ENCODE measurements at places on chromosomes 2 and 18.

DNA sequence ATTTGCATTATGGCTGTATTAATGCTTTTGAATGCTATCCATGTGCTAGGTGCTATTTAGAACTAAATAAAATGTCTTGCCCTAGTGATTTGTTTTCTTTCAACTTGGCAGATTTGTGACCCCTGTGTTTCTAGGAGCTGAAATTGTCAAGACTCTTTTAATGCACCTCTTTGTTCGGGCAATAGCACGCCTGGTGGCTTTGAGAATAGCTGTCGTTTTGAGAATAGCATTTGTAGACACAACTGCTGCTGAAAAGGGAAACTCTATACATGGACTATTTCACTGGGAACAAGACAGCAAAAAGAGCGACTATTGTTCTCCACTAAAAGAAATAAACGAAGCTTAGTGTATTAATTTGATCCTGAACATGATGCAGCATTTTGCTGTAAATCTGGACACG lies 352.1 kb upstream of the ZNF521 start:
- no peak for DNase-seq

GRCh38 chr2:43218702-43219382 lies 7.6 kb downstream of the ZFP36L2 start:
- DNase-seq, result peak; percentile 68

GRCh38 chr2:64517511-64517884 lies 6.6 kb upstream of the AFTPH start:
- no peak for DNase-seq

DNA sequence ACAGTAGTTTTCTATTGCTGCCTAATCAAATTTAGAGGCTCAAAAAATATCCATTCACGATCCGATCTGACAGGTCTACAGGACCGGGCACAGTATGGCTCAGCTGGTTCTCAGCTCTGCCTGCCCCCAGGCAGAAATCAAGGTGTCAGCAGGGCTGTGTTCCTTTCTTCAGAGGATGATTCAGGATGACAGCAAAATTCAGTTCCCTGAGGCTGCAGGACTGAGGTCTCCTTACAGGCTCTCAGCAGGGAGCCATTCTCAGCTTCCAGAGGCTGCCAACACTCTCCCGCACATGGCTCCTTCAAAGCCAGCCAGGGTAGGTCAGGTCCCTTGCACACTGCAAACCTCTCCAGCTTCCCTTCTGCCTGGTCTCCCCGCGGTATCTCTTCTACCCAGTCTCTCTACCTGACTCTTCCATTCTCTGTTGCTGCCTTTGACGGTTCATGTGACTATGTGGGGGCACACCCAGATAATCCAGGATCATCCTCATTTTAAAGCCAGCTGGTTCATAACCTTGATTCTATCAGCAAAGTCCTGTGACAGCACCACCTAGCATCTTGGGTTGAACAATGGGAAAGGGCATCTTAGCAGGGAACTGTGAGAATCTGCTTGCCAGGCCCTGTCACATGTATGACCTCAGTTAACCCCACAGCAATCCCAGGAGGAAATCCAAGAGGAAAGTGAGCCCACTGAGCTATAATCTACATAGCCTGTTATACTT lies 50.4 kb downstream of the UXS1 start:
- DNase-seq, result no peak

- no peak for DNase-seq
These were observed 166.2 kb downstream of the SH3RF3 start for GRCh38 chr2:109295070-109295780.

DNA sequence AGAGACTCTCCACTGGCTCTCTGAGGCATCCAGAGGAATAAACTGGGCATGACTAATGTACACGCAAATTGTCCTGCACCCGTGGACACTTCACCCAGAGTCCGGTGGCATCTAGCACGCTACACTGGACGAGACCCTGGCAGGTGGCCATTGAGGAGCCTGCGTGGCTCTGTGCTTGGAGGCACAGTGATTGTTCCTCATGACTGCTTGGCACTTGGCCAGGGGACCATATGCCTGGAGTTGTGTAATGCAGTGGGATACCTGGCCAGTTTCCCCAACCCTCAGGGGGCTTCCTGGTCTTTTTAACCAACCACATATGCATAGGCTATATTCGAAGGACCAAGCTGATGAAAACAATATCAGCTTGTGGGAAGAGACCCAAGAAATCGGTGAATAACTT lies 66.6 kb downstream of the MTCL1 start:
- no peak for DNase-seq

- no peak for DNase-seq
These were observed 96.4 kb upstream of the FOSL2 start for GRCh38 chr2:28296243-28296642.

DNA sequence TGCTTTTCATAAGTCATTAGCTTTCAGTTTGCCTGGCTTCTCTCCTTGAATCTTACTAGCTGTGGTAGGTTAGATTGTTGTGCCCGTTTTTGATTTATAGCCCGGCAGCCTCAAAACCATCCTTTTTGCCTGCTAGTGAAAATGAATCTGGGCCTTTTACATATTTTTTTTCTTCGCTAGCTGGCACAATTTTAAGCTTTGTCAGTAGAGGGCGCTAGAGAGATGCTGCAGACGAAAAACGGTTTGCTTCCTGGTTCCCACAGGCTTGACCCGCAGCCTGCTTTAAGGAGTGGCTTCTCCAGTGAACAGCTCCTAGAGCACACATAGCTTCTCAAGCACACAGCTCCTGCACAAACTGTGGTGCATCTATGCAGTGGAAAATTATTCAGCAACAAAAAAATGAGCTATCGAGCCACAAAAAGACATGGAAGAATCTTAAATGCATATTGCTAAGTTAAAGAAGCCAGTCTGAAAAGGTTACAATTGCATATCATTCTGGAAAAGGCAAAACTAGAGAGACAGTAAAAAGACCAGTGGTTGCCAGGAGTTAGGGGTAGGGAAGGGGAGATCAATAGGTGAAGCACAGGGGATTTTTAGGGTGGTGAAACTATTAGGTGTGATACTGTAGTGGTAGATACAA lies 47.9 kb downstream of the E2F6 start:
- DNase-seq, result no peak

DNA sequence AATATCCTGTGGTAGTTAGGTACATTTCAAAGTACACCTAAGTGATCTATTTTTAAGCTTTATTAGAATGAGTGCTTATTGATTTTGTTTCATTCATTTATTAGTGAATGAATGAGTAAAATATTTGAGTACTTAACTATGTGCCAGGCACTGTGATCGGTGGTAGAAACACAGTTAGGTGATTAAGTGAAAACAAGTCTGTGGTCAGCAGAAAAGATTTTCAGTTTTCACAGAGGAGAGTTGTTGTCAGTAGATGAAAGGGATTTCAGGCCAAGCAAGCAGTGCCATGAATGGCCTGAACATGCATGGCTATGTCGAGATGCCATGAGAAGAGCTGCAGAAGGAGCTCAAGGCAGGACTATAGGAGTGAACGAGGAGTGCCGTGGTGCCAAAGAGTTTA lies 85.9 kb downstream of the SPTBN1 start:
- DNase-seq, result no peak

- no peak for DNase-seq
These were observed 2.8 kb upstream of the PEX13 start for GRCh38 chr2:61014763-61015162.

GRCh38 chr2:65710356-65710755 lies 278.0 kb upstream of the SPRED2 start:
- DNase-seq, result no peak

DNA sequence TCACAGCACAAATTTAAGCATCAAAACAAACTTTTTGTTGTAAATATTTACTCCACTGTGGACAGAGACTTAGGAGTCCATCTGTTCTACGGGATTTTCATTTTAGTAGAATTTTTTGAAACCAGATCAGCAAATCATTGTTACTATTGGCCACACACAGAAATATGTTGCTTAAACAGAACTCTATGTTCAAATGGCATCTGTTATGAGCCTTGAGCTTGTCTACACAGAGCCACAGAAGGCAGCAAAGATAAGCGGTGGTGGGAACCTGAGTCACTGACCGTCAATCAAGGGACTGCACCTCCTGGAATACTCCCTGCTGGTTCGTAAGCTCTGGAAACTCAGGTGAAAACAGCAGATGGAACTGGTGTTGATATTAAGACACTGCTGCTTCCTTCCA lies 156.8 kb downstream of the TMEM200C start:
- DNase-seq, result no peak

GRCh38 chr2:5720426-5720825 lies 28.2 kb downstream of the SOX11 start:
- DNase-seq, result no peak

DNA sequence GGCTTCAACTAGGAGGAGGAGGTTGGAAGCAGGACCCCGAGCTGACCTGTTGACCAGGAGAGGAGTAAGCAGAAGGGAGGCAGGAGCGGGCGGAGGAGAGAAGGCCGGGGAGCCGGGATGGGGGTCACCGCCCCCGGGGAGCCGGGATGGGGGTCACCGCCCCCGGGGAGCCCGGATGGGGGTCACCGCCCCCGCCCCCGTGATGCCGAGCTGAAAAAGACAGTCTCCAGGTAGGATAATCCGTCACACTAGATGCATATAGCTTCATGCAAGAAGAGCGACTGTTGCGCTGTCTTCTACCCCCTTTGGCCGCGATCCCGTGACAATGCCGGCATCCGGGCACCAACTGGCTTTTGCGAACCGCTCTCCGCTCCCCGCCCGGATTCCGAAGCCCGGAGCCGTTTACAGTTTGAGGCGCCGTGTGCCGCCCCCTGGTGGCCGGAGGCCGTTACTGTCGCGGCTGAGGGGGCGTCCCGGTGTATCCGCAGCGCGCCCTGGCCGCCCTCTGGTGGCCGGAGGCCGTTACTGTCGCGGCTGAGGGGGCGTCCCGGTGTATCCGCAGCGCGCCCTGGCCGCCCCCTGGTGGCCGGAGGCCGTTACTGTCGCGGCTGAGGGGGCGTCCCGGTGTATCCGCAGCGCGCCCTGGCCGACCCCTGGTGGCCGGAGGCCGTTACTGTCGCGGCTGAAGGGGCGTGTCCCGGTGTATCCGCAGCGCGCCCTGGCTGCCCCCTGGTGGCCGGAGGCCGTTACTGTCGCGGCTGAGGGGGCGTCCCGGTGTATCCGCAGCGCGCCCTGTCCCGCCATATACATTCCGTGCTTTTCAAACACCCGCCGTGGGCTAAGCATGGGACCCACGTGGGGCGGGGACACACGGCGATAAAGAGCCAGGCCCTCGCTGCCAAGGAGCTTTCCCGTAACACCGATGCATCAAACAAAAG lies 89.6 kb downstream of the ACTR3 start:
- DNase-seq, result no peak

DNA sequence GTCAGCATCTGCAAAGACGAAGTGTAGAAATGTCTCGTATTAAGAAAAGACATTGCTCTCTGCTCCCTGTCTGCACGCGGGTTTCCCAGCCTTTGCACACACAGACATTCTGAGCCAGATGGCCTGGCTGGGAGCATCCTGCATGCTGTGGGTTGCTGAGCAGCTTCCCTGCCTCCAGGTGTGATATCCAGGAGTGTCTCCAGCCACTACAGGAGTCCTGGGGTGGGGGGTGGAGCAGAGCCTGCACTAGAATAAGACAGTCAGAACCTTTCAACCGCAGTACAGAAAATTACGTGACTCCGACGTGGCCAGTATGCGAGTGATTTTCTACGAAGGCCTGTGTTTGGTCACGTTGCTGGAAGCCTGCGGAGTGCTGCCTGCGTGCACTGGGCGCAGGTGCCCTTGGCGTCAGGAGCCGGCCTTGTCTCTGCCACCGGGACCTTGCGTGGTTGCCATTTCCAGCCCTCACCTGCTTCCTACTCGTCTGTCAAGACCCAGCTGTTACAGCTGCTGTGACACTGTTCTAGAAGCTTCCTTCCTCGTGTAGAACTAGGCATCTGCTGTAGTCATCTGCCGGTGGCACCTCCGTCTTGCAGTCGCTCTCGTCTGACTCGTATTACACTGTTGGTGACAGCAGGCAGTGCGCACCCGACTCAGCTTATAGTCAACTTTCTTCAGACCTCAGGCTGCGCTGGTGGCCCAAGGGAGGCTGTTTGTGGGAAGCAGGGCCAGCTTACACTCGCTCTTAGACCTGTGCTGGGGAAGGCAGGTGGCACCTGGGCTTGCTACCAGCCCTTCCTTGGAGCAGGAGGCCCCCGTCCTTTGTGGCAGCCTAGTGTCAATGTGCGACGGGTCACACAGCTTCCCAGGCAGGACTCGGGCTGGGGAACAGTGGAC lies 11.2 kb downstream of the CTDP1 start:
- DNase-seq, result no peak

DNA sequence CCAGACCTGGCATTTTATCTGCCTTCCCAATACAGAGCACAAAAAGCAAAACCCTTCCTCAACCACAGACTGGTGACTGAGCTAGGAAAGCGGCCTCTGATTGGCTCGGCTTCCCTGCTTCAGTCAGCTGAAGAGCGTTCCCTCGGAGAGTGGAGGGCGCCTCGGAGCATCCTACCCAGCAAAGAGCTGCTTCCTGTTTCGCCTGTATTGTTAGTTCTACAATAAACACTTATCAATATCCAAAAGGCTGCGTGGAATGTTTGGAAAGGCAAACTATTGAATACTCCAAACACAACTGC lies 125.0 kb downstream of the CACNB4 start:
- DNase-seq, result no peak

- no peak for DNase-seq
These were observed 66.4 kb downstream of the EPAS1 start for GRCh38 chr2:46363535-46364170.

DNA sequence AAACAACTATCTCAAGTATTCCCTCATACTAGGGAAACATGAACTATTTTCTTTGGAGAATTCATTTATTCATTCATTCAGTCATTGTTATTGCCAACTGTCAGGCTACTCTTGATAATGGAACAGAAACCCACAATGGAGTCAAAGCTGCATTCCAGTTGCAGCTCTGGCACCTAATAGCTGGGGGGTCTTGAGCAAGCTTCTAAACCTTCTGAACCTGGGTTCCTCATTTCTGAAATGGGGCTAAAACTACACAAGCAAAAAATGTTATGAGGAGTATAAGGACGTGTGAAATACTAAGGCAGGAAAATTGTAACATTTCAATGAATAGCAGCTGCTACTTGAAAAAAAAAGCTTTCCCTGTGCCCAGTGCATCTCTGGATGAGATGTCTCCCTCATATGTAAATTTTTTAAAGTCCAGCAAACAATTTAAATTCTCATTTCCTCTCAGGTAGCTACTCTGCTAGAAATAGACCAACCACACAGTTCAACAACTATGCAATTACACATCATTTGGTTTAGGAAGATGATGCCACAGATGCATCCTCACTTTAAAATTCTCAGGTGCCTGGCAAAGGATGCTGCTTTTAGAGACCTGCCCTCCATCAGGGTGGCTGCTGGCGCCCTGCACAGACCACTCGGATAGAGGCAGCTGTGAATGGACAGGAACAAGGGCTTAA lies 38.5 kb downstream of the SPRED2 start:
- no peak for DNase-seq

All from psoas muscle (tissue), 8 donors.